ENCODE measurements at places on chromosomes 3 and 15. TPM values are rescaled to one million over a fixed set of nuclear protein-coding genes. Genes with fewer than 3 reads are reported as not detected.
A peak's percentile ranks its signal among the peaks of the same experiment; 100 is the strongest.

- no peak for DNase-seq
Measured at GRCh38 chr3:81462921-81463320, 298.5 kb downstream of the GBE1 start.

GRCh38 chr3:158384019-158384418, 187.0 kb upstream of the MLF1 start:
- no peak for DNase-seq

DNA sequence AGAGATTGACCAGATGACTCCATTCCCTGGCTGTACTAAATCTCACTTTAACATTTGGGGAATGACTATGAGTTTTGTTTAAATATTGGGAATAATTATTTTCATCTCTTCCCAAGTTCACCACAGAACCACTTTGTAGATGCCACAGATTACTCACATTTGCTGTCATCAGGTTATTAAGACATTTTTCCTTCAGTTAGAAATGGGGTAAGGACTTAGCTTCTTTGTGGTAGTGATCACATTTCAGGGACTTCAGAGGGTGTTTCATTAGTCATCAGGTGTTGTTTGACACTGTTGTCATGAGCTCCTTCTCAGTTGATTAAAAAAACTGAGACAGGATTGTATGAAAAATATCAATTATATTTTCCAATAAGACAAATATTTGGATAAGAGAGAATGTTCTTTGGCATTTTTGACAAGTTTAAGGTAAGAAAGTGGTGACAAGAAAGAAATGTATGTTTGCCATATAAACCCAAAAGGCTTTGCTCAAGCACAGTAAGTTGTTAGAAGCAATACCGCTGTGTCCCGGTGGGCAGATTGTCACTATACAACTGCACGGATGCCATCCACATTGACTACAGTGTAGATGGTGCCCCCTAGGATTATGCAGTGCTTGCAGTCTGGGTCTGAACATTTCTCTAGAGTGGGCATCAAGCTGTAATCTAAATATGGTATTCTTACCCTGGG, 22.3 kb downstream of the FBXL2 start:
- peak; percentile 67 for DNase-seq

DNA sequence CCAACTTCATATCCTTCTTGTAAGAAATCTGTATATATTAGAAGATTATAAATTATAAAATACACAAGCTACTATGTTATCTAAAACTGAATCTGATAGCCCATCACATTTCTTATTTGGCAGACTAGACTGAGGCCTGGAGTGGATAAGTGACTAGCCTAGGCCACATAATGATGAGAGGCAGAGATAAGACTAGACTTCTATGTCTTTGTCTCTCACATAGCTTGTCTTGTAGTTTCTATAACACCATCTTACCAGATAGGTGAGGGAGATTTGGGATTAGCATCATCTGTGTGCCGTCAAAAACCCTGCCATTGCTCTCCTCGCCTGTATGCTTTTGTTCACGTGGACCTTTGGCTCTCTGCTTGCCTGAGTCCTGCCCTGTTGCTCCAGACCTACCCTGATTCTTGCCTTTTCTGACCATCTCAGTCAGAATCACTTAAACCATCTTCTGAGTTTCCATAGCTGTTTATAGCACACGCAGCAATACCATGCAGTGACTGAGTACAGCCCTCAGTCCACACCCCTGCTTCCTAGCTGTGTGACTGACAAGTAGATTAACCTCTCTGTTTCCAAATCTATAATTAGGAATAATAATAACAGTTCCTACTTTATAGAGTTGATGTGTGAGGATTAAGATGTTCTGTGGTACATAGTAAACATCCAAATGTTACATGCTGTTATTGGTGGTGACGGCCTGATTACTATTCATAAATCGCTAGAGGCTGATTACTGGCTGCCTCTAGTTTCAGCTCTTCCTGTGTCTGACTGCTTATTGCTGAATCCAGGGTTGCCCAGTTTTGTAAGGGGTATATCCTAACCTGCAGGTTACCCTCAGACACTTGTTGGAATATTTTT, 49.7 kb downstream of the PDE8A start:
- DNase-seq = no peak

Gene PLCH1
- 2.0 TPM for total RNA-seq

Gene RFX7
- 2.6 TPM for total RNA-seq

Gene CP
- total RNA-seq = not detected

Gene XCR1
- not detected for total RNA-seq
